A549 treated with CpdA at 1 μM for 4 hours (cell line): ENCODE measurements at places on chromosomes 6 and 20. TPM values are rescaled to one million over a fixed set of nuclear protein-coding genes. Genes with fewer than 3 reads are reported as not detected.

BNIP5 gene
- not detected in 5 replicates for total RNA-seq

PRKN gene
- total RNA-seq, result 0.07 to 0.10 TPM in 2 of 5 replicates, not detected in the others

TRIM15 gene
- total RNA-seq, result 0.29 TPM in 1 of 5 replicates, not detected in the others

PNLDC1 gene
- total RNA-seq, result 0.11 TPM in 1 of 5 replicates, not detected in the others

MAS1 gene
- total RNA-seq, result not detected in 5 replicates
